ENCODE measurements at places on chromosomes 7 and 10.

- DNase-seq: no peak
These were observed 1.2 kb downstream of the NT5C3A start for GRCh38 chr7:33061282-33061937.

GRCh38 chr10:43676331-43676730, 27.6 kb upstream of the ZNF32 start:
- no peak for DNase-seq

GRCh38 chr7:149081914-149082313, 8.6 kb downstream of the ZNF786 start:
- DNase-seq: no peak

- DNase-seq: no peak
These were observed 1046.9 kb downstream of the TYW1 start for GRCh38 chr7:68043546-68043945.

DNA sequence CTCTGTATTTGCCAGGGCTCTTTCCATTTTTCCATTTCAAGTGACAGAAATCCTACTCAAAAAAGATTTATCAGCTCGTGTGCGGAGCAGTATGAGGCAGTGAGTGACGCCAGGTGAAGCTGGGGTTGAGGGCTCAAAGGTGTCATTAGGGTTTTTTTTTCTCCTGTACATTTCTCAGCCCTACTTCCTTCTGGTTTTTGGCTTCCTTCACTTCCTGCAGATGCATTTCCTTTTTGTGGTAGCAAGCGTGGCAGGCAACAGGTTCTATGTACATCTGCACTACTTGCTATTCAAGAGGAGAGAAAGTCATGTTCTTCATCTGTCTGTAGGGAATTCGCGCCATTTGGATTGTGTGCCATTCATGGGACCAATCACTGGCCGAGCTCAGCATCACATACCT, 52.8 kb upstream of the AOAH start:
- DNase-seq: peak; percentile 29

- DNase-seq: no peak
These were observed 189.9 kb downstream of the ZEB1 start for GRCh38 chr10:31508882-31509281.

DNA sequence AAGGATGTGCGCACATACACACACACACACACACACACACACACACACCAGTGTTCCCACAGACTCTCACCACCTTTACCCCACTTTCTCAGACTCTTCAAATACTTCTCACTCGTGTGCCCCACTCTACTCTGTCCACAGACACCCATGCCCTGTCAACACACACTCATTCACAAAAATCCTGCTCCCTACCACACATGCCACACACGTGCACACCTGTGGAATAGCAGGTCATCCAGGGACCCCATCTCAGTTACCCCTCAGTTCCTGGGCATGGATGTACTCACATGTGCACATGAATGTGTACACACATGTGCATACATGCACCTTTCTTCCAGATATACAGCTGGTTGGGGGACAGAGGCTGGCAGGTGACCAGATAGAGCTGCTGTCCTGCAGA, 142.9 kb downstream of the EMX2 start:
- no peak for DNase-seq

DNA sequence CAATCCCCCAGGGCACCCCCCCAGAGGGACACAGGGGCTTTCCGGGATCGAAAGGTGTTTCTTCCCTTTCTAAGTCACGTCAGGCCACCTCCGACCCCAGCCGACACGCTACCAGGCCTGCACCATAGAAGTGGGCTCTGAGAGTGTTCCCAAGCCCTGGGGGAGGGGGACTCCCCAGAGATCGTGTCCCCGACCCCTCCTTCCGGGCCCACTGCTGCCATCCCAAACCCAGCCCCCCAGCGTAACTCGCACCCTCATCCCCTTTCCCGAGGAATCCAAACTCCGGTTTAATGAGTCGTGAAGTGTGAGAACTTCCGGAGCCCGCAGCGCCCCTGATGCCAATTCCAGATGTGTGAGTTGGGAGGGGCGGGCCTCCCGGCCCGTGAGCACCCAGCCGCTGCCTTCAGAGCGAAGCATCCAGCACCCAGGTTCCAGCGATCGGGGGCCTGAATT, 11.3 kb downstream of the UNCX start:
- DNase-seq: no peak

DNA sequence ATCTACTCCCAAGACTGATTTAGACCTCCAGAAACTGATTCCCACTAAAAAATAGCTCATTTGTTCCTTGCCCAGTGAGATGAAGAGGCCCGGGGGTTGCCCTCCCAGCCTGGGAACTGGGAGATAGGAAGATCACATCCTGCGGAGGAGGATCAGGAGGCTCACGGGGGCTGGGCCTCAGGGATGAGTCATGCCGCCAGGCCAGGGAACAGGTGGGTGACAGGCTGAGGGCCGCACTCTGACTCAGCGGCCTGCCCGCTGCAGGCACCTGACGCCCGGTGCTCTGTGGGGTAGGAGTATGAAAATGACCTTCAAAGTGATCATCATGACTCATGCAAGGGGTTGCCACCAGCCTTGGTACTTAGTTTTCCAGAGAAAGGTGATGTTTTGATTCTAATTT, 104.5 kb upstream of the ZPBP start:
- no peak for DNase-seq

GRCh38 chr10:86535132-86535882, 13.7 kb upstream of the WAPL start:
- peak; percentile 22 for DNase-seq

DNA sequence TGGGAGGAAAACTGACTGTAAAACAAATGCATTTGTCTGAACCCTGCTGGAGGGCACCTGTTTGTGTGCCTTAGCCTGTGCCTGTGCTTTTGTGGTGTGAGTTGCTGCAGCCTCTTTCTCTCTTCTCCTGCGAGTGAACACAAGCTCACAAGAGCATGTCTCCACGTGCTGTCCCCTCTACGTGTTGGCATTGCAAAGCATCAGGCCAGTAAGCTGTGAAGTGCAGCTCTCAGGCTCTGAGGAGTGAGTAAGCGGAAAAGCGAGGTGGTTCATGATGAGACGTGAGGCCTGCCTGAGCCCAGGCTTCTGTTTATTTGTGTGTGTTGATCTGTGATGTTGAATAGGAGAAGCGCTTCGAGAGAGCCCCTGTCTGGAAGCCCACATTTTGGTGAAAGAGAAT, 85.6 kb upstream of the PDCD4 start:
- DNase-seq: no peak

DNA sequence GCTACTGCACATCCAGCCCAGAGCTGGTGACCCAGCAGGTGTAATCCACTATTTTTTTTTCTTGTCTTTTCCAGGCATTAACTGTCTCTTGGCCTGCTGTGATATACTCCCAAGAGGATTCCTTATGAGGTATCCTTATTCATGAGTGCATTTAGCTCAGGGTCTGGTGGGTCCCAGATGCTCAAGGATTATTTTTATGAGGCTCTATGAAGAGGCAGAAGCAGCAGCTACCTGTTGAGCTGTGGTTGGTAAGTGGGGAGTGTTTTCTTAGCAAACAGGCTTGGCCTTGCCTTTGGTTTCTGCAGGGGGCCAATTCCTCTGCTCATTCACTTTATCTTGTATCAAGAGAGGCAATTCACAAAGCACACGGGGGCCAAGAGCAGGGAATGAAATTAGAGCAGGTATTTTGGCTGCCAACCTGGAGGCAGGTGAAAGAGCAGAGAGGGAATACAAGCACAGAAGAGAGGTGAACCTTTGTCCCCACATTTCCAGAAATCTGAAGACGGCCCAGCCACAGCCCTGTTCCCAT, 221.6 kb downstream of the TMEM178B start:
- DNase-seq: no peak

- no peak for DNase-seq
These were observed 448.1 kb downstream of the GALNT17 start for GRCh38 chr7:71580027-71580426.

- DNase-seq: no peak
These were observed 59.0 kb downstream of the EXOC6 start for GRCh38 chr10:92907280-92907679.

DNA sequence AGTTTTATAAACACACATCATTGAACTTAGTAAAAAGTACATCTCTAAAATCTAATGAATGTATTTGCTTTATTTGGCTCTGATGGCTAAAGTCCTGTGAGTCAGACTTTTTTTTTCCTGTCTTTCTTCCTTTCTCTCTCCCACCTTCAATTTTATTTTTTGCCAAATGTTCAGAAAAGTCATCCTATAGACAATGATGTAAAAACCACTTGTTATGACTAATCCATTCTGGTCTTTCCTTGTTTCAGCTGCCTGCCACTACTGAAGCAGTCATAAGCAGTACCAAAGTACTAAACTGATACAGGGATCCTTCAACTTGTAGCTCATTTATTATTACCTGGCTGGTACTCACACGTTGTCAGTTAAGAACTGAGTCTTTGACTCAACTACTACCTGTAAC, 23.9 kb downstream of the HECTD2 start:
- DNase-seq: no peak

- no peak for DNase-seq
These were observed 876 bp downstream of the DNAH11 start for GRCh38 chr7:21543528-21544302.

GRCh38 chr10:89206402-89207180, 526 bp downstream of the CH25H start:
- DNase-seq: peak; percentile 32

DNA sequence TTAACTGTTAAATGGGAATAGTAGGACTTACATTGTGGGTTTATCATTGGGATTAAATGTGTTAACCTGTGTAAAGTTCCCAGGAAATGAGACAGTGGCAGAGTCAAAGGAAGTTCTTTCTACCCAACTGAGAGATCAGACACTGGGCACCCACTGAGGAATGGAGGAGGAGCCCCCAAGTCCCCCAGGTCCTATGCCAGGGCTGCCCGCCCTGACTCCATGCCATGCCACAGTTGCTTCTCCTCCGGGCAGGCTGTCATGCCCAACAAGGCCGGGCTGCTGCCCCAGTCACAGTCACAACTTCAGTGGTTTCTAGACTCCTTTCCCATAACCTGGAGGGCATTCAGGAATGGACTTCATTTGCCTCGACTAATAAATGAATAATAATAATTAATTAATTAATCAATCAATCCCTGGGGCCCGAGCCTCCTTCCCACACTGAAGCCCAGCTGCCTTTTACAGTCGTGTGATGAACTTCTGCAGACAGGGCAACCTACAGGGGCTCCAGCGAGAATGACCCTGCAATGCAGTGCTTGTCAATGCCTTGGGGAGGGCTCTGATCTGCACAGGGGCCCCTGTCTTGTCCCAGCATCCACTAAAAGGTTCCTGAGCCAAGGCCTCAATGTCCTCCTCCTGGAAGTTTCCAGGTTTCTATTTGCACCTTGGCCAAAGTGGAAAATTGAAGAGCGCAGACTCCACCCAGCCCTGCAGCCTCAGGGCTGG, 32.4 kb downstream of the DRGX start:
- DNase-seq: no peak

DNA sequence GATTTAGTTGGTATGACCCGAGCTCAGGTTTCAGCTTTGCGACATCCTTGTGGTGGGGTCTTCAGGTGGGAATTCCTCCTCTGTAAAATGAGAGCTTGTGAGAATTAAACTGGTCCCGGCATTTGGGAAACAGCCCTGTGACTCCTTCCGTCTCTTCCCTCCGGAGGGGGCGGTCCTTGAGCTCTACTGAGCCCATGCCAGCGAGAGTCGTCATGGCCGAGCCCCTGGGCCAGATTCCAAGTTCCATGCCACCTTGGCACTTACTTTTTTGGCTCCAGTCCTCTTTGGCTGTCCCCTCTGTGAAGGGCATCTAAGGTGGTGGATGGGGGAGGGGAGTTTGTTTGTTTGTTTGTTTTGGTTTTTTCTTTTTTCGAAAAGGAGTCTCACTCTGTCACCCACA, 47.6 kb downstream of the GTF2IRD1 start:
- no peak for DNase-seq

- no peak for DNase-seq
These were observed 116.5 kb downstream of the SVOPL start for GRCh38 chr7:138584696-138585095.

DNA sequence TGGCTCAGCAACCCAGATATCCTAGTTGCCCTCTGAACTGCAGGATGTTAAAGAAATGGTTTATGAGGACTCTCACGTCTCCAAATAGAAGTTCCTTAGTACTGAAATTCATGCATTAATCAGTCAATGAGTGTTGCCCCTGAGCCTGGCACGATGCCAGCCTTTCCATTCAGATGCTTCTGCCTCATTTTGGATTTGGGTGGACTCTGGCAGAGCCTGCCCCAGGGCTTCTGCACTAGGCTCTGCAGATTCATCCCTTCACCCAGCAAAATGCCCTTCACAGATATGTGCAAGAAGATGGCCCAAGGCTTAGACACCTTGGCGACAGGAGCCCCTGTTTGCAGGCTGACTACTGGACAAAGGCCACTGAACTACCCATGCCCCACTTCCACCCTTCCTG, 747.8 kb downstream of the GRID1 start:
- no peak for DNase-seq

GRCh38 chr10:117534321-117535297, 7.9 kb upstream of the EMX2 start:
- no peak for DNase-seq

DNA sequence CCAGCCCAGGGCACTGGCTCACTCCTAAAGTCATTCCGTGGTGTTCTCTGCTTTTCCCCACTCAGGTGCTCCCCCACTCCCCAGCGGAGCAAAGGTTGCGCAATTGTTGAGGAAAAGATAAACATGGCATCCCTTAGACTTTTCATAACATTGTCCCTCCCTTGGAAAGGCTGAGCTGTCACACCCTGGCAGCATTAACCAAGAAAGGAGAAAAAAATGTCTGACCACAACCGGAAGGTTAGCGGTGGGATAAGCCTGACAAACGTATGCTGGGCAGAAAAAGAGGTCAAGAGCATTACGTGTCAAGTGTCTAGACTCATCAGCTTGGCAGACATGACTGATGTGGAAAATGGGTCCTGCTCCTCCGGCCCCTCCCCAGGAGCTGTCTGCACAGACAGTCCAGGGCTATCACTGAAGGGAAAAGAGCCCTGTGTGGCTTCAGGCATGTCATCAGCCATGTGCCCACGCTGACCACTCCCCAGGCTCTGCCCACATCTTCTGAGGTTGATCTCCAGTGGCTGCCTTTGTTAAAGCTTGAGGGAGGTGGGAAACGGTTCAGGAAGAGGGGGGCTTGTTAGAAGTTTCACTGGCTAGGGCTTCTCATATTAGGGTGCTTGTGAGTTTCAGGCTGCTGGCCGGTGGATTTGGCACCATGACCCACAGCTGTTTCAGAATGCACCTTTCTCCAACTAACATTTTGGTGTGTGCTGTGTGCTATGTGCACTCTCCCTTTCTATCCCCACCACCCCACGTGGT, 30.1 kb downstream of the BTBD16 start:
- no peak for DNase-seq
